ENCODE measurements at places on chromosomes 13 and 19. TPM values are rescaled to one million over a fixed set of nuclear protein-coding genes. Genes with fewer than 3 reads are reported as not detected.

GRCh38 chr13:104809483-104809882, 1726.0 kb downstream of the EFNB2 start:
- DNase-seq = no peak

- DNase-seq = no peak
Measured at GRCh38 chr13:107220245-107220644, 652.3 kb upstream of the ARGLU1 start.

DNA sequence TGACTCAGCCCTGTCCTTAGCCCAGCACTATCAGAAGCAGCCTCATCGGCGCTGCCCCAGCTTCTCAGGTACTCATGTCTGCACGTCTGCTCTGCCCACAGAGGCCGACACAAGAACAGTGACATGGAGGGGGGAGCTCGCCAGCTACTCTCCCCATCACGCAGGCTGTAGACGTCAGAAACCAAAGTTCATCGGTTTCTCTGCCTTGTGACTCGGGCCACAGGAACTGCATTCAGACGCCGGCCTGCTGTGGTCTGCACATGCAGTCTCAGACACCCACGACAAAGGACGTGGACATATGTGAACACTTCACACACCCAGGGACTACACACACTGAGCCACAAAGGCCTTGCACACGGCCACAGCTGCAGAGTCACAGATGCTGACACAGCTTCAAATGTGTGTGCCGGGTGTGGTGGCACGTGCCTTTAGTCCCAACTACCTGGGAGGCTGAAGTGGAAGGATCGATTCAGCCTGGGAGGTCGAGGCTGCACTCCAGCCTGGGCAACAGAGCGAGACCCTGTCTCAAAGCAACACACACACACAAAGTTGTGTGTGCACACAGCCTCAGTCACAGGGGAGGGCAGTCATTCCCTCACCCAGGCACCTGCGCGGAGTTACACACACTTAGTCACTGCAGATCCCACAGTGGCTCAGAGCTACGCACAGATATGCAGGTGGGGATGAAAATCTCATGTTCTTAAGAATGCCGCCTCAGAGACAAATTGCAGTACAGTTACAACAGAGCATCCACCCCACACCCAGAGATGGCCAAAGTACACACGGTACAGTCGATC, 4.9 kb upstream of the ZFP36 start:
- DNase-seq = peak; percentile 92

- no peak for DNase-seq
Measured at GRCh38 chr13:110449219-110450015, 112.1 kb downstream of the RAB20 start.

- DNase-seq = peak; percentile 54
Measured at GRCh38 chr13:36282821-36283432, 14.7 kb downstream of the CCDC169 start.

DNA sequence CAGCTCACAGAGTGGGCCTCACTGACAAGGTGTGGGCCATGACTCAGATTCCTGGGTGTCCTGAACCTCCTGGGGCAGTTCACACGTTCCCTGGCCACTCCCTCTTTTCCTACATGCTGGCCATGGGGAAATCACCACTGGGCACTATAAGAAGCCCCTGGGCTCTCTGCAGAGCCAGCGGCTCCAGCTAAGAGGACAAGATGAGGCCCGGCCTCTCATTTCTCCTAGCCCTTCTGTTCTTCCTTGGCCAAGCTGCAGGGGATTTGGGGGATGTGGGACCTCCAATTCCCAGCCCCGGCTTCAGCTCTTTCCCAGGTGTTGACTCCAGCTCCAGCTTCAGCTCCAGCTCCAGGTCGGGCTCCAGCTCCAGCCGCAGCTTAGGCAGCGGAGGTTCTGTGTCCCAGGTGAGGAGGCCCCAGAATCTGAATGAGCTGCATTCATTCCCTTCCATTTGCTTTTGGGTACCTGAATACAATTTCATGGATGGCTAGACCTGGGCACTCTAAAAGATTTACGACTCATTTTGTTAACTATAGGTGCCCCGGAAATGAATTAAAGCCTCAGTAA, at the start of gene OLFM4:
OLFM4 (plus strand) TSS at position 177 of the 567 bp plus-strand sequence; CDS start at position 201, 24 bp downstream.
- DNase-seq = no peak

GRCh38 chr13:112899281-112900225, 69.5 kb upstream of the MCF2L start:
- DNase-seq = no peak

- DNase-seq = peak; percentile 23
Measured at GRCh38 chr13:46717856-46718255, 79.1 kb downstream of the ESD start.

- no peak for DNase-seq
Measured at GRCh38 chr13:33934343-33934742, 116.4 kb downstream of the RFC3 start.

GRCh38 chr19:9871626-9872338, 36.7 kb downstream of the PIN1 start:
- no peak for DNase-seq

DNA sequence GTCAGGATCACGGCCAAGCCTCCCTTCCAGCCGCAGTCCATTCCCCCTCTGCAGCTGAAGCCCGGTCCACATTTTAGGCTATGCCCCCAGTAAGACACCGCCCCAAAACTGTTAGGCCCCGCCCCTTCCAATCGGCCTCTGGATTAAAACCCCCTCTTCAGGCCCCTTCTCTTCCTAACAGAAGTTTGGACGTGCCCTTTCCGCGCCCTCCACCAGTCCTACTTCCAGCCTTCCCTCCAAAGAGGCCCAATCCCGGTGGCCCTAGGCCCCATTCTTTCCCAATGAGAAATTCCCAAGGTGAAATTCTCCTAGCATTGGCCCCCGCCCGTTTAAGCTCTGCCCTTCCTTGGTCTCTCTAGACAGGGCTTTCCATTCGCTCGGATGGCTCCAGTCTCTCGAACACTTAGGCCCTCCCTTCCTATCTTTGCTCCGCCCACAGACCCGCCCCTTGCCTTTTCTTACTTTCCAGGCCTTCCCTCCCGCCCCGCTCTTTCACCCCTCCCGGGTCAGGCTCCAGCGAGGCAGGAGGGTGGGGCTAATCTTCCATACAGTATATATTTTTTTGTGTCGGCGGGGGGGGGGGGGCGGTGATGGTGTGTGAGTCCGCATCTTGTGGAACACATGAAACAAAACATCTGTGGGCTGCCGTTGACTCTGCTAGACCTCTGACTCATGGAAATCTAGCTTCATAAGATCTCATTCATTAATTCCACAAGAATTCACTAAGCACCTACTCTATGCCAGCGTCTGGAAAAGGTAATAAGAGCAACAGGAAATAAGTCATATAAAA, 13.6 kb downstream of the LTBP4 start:
- DNase-seq = peak; percentile 95

Gene KCNN4
- 165 TPM for total RNA-seq

Gene CELF5
- 0.12 TPM for total RNA-seq

Gene NOVA2
- not detected for total RNA-seq

Gene NDUFA3
- 131 TPM for total RNA-seq
